ENCODE measurements at places on chromosomes 13 and 19.
A peak's percentile ranks its signal among the peaks of the same experiment; 100 is the strongest.

GRCh38 chr13:43936647-43937046, 56.9 kb downstream of the LACC1 start:
- no peak for DNase-seq

DNA sequence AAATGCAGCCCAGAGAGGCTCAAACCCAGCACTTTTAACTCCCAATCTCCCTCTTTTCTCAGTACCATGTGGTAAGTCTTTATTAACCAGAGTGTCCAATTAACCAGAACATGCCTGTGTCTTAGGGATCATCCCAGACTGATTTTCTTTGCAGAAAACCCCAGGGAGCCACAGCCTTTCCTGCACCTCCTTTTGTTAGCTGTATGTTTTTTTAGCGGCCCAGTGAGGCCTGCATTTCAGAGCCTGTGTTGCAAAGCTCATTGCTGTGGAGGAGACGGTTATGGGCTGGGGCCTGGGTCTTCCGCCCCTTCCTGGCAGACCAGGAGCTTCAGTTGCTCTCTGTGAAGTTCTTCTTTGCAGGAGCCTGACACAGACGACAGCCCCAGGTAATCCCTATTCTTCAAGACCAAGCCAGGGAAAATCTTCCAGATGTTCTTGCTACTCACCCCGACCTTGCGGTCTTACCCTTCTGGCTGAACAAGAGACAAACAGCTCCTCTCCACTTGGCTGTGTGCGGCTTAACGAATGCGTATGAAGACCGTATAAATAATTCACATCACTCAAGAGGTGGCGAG, 70.7 kb upstream of the TSHZ3 start:
- no peak for DNase-seq

DNA sequence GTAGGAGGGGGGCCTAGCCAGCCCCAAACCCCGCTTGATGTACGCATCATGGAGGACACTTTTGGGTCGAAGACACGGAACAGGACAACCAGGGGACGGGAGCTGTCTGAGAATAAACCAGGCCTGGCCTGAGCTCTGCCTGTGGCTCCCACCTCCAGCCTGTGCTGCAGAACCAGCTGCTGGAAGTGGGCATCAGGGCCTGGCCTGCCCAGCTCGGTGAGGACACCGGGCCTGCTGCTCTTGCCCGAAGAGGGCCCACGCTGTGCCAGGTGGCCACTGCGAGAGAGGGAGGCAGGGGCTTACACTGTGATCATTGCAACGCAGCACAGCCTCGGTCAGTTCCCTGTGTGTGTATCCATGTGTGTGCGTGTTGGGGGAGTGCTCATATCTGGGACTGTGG, 34.6 kb downstream of the CEBPG start:
- DNase-seq: peak; percentile 60

GRCh38 chr19:18683109-18683957, at the start of gene CRTC1:
Gene CRTC1 (plus strand): TSS chr19:18683680. CDS start chr19:18683703, 23 bp downstream.
- DNase-seq: peak; percentile 97

GRCh38 chr19:53655042-53655665, 23.4 kb downstream of the DPRX start:
- DNase-seq: no peak

GRCh38 chr13:98922306-98922705, 55.6 kb downstream of the DOCK9 start:
- no peak for DNase-seq

- DNase-seq: peak; percentile 80
Observed at GRCh38 chr19:47013041-47013517, 6.6 kb upstream of the NPAS1 start.

GRCh38 chr13:26280822-26281221, 26.9 kb downstream of the CDK8 start:
- no peak for DNase-seq

GRCh38 chr19:54518844-54519243, 16.2 kb downstream of the LAIR2 start:
- no peak for DNase-seq

DNA sequence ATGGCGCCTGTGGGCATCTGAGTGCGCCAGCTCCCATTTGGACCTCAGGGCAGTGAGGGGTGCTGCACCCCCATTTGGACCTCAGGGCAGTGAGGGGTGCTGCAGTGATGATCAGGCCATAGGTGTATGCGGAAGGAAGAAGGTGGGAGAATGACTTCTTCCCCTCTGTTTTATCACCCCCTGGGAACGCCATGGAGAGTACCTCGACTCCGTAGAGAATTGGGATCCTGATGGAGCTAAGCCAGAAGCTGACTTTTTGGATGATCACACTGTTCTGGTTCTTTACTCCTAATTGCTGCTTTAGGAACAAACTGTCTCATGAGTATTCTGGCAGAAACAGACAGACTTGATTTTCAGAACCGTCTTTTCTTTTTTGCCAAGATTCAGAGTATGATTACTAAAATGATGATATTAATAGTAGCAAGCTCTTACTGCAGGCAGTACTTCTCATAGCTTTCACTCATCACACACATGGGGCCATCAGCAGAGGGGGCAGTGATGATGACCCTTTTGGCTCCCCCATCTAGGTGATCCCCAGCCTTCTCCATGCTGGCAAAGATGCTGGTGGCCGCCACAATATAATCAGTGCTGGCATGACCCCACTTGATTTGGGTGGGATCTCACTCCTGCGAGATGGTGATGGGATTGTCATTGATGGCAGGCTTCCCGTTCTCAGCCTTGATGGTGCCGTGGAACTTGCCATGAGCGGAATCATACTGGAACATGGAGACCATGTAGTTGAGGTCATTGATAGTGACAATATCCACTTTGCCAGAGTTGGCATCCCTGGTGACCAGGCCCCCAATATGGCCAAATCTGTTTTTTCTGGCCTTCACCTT, 10.3 kb upstream of the UBAC2 start:
- no peak for DNase-seq

DNA sequence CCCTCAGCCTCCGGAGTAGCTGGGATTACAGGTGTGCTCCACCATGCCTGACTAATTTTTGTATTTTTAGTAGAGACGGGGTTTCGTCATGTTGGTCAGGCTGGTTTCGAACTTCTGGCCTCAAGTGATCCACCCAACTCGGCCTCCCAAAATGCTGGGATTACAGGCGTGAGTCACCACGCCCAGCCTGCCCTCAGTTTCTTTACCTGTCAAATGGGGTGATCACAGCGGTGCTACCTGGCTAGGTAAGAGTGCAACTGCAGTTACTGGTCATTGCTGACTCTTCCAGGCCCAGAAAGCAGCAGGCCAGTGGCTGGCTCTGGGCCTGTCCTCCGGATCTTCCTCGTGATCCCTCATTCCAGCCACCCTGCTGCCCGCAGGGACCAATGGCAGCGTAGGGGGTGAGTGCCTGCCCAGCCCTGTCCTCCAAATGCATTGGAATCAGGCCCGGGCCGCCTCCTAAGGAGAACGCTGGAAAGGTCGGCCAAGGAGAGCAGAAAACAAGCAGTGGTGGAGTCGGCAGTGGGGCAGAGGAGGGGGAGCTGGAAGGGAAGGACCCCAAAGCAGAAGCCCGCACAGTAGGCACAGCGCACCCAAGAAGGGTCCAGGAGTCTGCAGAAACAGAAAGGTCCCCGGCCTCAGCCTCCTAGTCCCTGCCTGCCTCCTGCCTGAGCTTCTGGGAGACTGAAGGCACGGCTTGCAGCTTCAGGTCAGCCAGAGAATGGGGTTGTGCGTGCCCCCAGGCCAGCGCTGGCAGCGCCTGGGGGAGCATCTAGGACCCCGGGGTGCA, 1.8 kb upstream of the SLC27A1 start:
- DNase-seq: peak; percentile 67

- DNase-seq: no peak
Observed at GRCh38 chr19:51783372-51783771, 11.6 kb upstream of the FPR3 start.

GRCh38 chr19:3557461-3558248, at the start of gene MFSD12:
Gene MFSD12 (minus strand): TSS chr19:3557586. CDS start chr19:3557403, 183 bp downstream.
- DNase-seq: peak; percentile 98

DNA sequence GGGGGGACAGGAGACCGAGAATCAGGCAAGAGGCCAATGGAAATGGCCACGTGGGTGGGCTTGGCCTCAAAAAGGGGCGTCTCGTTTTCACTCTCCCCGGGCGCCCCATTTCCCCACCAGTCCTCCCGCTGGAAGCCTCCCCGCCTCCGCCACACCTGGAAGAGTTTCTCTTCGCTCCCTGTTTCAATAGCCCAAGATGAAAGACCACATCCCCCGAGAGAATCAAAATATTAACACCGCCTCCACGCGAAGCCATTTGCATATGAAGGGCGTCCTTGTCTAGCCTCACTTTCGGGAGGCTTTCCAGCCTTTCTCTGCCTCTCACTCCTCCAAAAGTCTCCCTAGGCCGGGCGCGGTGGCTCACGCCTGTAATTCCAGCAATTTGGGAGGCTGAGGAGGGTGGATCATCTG, 691 bp upstream of the OLFM2 start:
- DNase-seq: no peak

DNA sequence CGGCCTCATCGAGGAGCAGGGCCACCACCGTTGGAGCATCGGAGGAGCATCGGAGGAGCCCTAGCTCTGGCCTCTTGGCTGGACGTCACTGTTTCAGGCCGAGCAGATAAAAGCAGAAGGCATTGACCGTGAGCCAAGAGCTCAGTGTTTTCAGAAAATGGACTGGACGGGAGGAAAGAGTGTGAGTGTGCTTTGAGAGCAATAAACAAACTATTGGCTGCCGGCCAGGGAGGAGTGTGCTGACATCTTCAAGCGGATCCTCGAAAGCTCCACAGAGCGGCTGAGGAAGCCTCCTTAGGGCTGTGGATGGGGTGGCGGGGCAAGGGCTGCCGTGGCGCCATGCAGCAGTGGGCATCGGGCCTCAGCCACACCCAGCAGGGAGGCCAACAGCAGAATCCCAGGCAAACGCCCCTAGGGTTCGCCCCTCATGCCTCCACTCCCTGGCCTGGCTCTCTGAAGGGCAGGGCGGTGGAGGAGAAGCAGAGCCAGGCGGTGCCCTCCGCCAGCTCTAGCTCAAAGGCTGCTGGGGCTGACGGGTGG, 41.8 kb downstream of the IRS2 start:
- no peak for DNase-seq

- DNase-seq: no peak
Observed at GRCh38 chr13:44243198-44243857, 130.3 kb upstream of the SERP2 start.

GRCh38 chr13:45278096-45278645, 62.8 kb downstream of the TPT1 start:
- DNase-seq: no peak

- DNase-seq: no peak
Observed at GRCh38 chr13:84352946-84353345, 470.7 kb upstream of the SLITRK1 start.

- peak; percentile 32 for DNase-seq
Observed at GRCh38 chr19:33641261-33641660, 19.5 kb downstream of the CHST8 start.

- DNase-seq: no peak
Observed at GRCh38 chr19:29285878-29286277, 72.9 kb upstream of the UQCRFS1 start.

All from aorta (tissue), 5 donors.